ENCODE measurements at places on chromosomes 3 and 15.
A peak's percentile ranks its signal among the peaks of the same experiment; 100 is the strongest.

DNA sequence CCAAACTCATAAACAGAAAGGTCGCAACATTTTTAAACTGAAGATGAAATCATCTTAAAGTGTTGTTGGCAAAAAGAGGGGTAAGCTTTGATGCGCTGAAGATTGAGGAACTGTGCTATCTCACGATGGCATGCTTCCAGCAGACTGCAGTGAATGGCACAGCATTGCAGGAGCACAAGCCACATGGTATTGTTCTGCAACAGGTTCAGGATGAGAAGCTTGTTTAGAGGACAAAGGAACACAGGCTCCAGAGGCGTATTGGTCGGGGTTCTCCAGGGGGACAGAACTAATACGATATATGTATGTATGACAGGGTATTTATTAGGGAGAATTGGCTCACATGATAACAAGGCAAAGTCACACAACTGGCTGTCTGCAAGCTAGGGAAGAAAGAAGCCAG, 13.8 kb upstream of the PLD1 start:
- no peak for DNase-seq

- no peak for DNase-seq
Measured at GRCh38 chr3:42652611-42653302, 740 bp upstream of the ZBTB47 start.

GRCh38 chr3:23748398-23749110, 57.2 kb upstream of the UBE2E1 start:
- DNase-seq = no peak

DNA sequence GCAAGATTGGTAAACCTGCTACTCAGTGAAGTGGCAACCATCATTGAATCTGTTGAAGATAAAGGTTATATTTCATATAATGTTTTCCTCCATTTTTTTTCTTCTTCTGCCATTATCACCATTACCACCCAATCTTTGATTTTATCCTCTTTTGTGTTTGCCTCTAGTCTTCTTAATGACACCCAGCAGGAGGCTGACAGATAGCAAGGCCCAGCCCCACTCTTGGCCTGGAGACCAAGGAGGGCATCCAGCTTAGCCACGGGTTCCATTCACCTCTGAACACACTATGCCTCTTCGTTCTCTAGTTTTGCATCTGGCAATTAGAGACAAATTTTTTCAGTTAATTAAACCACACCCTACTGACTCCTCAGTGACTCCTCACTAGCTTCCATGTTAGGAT, 129.7 kb downstream of the TPRG1 start:
- DNase-seq = no peak

DNA sequence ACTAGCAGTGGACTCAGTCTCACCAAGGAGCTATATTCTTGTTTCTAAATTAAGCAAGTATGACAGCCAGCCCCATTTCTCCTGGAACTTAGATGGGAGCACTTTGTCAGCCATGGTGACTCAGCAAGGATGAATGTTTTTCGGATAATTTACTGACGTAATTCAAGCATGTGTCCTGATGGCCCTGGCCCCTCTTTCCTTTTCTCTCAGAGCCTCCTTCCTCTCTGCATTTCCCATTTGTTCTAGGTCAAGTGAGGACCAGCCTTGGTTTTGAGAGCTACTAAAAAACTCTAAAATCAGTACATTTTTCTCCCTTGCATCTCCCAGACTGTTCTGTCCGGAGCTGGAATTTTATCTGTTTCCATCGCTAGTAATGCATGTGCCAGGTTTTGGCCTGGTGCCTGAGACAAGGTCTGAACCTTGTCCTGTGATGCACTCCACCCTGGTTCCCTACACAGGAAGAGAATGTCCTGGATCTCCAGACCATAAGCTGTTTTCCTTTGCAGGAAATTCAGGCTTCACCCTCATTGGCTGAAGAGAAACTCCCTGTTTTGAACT, 256.6 kb upstream of the ROPN1 start:
- no peak for DNase-seq

DNA sequence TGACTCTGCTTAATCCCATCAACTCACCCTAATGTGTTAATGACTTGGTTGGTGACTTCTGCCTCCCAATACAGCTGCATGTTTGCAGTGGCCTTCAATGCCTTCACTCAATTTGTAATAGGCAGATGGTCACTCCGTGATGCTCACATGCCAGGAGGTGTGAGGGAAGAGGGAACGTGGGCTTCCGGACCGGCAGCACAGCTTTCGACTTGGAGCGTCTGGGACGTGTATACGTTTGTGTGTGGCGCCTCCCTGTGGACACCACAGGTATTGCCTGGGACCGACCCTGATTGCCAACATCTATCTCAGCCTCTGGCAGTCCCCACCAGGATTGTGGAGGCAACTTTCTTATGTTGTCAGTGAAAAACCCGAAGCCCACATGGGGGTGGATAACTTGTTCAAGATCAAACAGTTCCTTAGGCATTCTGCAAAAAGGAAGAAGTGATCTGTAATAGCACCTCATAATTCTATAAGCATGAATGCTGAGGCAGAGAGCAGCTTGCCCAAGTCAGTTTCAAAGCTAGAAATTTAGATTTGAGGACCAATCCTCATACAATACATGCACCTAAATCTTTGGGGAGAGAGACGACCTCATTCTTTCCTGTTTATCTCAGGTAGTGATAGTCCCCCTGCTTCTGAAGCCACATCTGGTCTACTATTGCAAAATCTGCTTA, 16.9 kb downstream of the MRPL46 start:
- DNase-seq = peak; percentile 2

- peak; percentile 97 for DNase-seq
Measured at GRCh38 chr15:70526221-70526973, 237.0 kb downstream of the UACA start.

All from NCI-H1436 (cell line).